ENCODE measurements at places on chromosomes 1 and 21. TPM values are rescaled to one million over a fixed set of nuclear protein-coding genes. Genes with fewer than 3 reads are reported as not detected.

The CACHD1 gene
- polyA plus RNA-seq = 0.12 TPM

The CASQ1 gene
- polyA plus RNA-seq = not detected

The KLF17 gene
- polyA plus RNA-seq = not detected

The KANK4 gene
- not detected for polyA plus RNA-seq

The RNF186 gene
- polyA plus RNA-seq = not detected

The SPRR1B gene
- polyA plus RNA-seq = not detected

The SH3D21 gene
- polyA plus RNA-seq = 0.52 TPM

The PTPN7 gene
- 15.8 TPM for polyA plus RNA-seq

The MNDA gene
- 1,418 TPM for polyA plus RNA-seq

The CCDC28B gene
- polyA plus RNA-seq = 2.5 TPM

The AMY2A gene
- not detected for polyA plus RNA-seq

The KCNJ9 gene
- not detected for polyA plus RNA-seq

The SLAMF9 gene
- not detected for polyA plus RNA-seq

The LAD1 gene
- not detected for polyA plus RNA-seq

The PHACTR4 gene
- polyA plus RNA-seq = 9.7 TPM

The CFAP57 gene
- 0.05 TPM for polyA plus RNA-seq

The BCAN gene
- not detected for polyA plus RNA-seq

The NOS1AP gene
- not detected for polyA plus RNA-seq

The ITLN2 gene
- not detected for polyA plus RNA-seq

The PGBD5 gene
- polyA plus RNA-seq = not detected

The PODN gene
- not detected for polyA plus RNA-seq

The DCDC2B gene
- polyA plus RNA-seq = not detected

The CD101 gene
- 54.7 TPM for polyA plus RNA-seq
